Activated CD8-positive, alpha-beta memory T cell treated with anti-CD3 and anti-CD28 coated beads for 1 hour (primary cell): ENCODE measurements at places on chromosomes 7 and 10.
A peak's percentile ranks its signal among the peaks of the same experiment; 100 is the strongest.

DNA sequence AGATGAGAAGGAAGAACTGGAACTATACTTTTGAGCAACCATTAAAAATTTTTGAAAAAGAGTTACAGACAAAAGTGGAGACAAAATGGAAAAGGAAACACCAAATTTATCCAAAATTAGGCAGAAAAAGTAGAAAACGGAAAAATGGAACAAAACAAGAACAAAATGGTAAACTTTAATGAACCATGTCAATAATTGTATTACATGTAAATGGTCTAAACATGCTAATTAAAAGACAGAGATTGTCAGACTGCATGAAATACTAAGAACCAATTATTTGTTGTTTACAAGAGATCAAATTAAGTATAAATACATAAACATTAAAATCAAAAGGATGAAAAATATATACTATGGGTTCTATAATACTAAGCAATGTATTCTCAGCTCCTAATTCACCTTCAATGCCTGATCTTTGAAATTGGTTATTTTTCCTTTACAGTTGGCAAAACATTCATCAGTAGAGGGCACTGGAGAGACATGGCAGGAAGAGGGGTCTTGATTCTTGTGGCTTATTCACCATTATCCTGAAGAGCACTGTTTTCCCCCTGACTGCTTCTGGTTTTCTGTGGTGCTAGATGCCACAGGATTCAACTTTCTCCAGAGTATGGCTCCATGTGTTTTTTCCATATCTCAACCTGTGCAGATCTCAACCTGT lies 124.9 kb downstream of the ELFN1 start:
- no peak for DNase-seq

GRCh38 chr10:8844141-8844540 lies 789.7 kb downstream of the GATA3 start:
- DNase-seq: no peak

DNA sequence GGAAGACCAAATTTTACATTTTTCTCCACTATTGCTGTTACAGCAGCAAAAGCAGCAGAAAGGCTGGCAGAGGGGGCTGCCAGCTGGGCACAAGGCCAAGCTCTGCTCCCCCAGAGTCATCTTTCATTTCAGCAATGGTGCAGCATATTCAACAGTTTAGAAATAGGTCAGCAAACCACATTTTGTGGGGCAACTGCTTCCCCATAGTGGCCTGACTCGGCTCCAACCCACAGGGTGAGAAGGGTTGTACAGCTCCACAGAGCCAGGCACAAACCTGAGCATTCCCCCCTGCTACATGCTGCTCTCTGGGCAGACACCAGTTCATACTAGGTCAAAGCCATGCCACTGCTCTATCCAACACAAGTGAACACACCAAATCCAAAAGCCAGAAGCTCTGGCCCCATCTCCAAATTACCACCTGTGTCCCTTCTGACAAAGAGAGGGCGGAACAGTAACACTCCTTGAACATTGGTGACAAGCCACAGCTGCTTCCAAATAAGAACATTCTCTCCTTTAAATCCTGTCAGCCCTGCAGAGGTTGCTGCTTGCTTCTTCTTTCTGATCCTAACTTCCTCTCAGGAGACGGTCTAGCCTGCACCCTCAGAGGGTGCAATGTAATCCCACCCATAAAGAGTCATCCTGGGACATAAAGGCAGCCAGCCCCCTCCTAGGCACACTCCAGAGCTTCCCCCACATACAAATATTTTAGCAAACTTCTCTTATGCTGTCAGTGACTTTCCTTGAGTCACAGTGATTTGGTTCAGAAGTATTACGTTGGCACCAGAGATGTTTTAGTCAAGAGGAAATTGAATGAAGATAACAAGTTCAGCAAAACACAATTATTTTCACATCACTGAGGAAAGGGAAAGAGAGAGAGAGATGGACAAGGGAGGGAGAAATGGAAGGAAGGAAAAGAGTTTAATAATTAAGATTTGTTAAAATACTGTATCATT lies 39.0 kb upstream of the SLIT1 start:
- no peak for DNase-seq

DNA sequence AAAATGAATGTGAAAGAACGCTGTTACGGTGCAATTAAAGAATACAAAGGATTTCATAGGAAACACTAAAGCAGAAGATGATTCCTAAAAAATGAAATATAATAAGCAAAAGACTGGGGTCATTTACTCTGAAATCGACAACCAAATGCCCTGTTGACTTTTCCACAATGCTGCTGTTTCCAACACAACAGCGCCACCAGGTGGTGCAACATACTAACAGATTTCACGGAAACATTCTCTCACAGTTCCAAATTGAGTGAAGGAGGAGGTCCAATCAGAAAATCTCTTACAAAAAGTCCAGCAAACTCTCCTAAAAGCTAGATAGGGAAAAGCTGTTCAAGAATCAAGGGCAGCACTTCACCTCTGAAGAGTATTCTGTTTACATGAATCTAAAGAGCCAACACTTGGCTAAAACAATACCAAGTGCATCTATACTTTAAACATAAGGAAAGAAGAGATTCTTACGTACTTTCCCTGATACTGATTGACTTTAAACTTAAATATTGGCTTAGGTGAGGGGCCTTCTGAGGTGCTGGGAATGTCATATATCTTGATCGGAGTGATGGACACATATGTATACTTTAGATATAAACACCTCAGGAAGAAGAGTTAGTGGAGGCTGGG lies 55.9 kb downstream of the UPF2 start:
- peak; percentile 9 for DNase-seq

- no peak for DNase-seq
Observed at GRCh38 chr10:6382081-6382480, 179.3 kb downstream of the PFKFB3 start.

GRCh38 chr7:45244981-45245380 lies 87.4 kb downstream of the RAMP3 start:
- no peak for DNase-seq

DNA sequence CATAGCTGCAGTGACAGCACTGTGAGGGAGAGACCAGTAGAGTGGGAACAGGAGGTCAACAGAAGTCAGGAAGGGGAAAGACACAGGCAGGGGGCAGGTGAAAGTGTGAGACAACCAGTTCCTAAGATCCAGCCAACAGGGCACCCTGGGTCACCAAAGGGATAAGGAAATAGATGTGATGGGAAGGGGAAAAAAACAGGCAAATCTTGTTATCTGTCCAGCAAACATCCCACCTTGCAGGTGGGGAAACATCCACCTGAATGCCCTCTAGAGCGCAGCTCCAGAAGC lies 42.5 kb downstream of the DPCD start:
- DNase-seq: no peak
